MM.1S (cell line): ENCODE measurements at places on chromosomes 12 and 14.

DNA sequence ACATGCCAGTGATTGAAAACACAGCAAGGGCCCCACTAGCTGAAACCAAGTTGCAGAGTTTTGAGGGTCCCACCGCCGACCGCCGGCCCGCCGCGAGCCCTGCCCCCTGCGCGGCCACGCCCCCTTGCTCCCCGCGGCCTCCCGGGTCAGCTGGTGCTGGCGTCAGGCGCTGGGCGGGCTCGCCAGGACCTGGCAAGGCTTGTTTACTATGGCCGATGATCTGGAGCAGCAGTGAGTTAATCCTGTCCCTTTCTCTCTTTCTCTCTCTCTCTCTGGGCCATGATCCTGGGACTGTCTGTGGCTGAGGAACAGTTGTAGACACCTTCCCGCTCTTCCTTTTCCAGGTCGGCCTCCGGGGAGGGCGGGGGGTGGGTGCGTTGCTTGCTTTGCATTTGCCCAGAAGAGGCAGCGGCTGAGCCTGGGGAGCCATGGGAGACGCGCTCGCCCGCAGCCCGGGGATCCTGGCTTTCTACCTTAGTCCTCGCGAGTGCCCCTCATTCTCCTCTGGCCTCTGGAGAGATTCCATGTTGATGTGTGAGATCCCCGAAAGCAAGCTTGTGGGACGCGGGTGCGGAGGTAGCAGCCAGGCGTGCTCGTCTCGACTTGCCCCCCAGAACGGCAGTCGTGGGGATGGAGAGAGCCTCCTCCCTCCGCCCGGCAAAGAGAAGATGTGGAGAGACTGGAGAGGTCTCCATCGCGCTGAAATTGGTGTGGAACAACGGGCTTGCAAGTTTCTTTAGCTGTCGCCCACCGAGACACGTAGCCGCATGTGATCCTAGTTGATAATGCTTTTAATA, at the start of gene ABHD4:
Gene ABHD4 (plus strand): TSS at position 202 of the 797 bp plus-strand sequence. CDS start 7 bp downstream, at position 209.
- H3K27me3 ChIP-seq: no peaks in the 10 kb centered on the region
- peak within 1 kb of the TSS; percentile 92 for H3K4me3 ChIP-seq
- no peaks in the 10 kb centered on the region for H3K36me3 ChIP-seq
- peak; percentile 60 for DNase-seq
- peak within 1 kb of the TSS; percentile 94 for H3K27ac ChIP-seq

DNA sequence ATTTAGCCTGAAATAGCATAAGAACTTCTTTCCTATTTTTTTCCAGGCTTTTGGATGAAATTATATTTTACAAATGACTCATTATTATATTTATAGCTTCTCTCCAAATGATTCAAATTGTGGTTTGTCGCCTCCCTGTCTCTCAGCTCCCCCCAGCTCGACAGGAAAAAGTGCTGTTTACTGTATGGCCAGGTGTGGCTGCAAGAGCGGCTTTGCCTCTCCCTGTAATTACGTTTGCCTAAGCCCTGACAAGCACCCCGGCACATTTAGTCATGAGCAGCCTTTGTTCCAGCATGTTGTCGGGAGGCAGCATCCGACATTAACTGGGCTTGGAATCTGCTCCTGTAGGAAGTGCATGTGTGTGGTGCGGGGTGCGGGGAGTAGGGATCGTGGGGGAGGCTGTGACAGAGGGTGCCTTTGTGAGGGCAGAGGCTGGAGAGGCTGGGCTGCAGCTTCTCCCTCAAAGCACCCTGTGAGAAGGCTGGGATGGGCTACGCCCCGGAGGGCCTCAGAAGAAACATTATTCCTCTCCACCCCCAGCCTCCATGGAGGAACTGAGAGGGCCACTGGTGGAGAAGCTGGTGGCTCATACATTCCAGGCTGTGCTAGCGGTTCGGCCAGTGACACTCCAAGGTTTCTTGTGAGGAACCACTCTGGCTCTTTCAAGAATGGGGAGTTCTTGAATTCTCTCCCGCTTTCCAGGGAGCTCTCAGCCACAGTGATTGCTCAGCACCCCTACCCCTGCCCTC, 42.1 kb upstream of the CTDSP2 start:
- peaks cover 18% of the 10 kb centered on the region for H3K4me1 ChIP-seq
- H3K36me3 ChIP-seq: no peaks in the 10 kb centered on the region
- peak; percentile 74 for DNase-seq
- H3K27ac ChIP-seq: peak overlapping the region; percentile 22; the same call in 1 of the 2 replicates

DNA sequence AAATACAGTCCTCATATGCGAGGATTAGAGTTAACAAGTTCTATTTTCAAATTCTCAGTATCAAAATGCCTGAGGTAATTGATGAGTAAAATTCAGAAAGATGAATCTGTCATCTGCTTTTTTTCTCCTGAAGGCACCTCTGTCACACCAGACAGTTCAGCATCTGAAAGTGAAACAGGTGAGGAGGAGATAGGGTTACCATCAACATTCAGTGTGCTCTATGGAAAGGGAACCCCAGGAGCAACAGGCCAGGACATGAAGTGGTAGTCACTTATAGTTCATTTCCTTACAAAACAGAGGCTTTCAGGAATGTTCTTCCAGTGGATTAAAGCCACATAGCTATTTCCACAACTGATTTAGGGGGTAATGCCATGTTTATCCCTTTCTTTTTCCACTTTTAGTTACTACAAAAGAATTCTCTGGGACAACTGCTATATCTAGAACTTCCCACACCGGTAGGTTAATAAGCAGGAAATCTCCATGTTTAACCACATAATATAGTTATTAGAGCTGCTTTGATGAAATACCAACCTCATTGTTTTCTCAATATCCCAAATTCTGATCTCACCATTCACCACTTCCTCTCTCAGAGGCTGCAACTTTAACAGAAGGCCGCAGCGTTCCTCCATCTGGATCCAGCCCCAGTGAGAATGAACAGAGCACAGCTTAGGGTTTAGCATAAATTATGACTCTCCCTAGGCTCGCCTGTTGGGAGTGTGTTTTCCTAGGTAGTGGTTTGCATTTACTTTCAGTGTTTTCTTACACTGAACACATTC, 177.0 kb upstream of the CNTN1 start:
- peaks cover 26% of the 10 kb centered on the region for H3K4me1 ChIP-seq
- DNase-seq: peak; percentile 65
- H3K4me3 ChIP-seq: no peak overlapping the region
- H3K27ac ChIP-seq: peak overlapping the region; percentile 57; the same call in 1 of the 2 replicates
- no peaks in the 10 kb centered on the region for H3K27me3 ChIP-seq

GRCh38 chr12:6768990-6769389, 2.8 kb downstream of the PTMS start:
- no peak overlapping the region for H3K27ac ChIP-seq
- no peaks in the 10 kb centered on the region for H3K36me3 ChIP-seq
- H3K4me3 ChIP-seq: no peak overlapping the region
- peaks cover 10% of the 10 kb centered on the region for H3K4me1 ChIP-seq
- no peak for DNase-seq

DNA sequence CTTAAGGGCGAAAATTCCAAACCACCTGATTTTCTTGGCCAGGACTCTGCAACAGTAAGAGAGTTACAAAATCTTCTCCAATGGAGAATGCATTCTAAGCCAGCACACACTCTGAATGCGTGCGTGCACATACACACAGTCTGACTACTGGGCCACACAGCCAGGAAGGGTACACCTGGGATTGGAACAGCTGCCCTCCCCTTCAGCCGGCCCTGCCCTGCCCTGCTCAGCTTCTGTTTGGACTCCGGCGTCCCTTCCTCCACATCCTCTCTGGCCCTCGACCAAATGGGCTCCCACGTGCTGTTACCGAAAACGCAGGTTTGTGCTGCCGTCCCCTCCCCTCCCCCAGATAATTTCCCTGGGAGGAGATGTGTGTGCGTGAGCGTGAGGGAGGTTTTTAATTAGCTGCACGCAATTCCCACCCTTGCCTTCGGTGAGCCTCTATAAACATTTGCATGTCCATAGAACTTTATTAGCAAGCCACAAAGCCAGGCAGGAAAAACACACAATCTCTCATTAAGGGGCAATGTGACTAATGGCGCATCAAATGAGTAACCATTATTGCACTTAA, 43.0 kb downstream of the CCNK start:
- no peak overlapping the region for H3K27ac ChIP-seq
- H3K36me3 ChIP-seq: no peaks in the 10 kb centered on the region

- H3K4me3 ChIP-seq: no peak overlapping the region
- no peak overlapping the region for H3K27ac ChIP-seq
- no peaks in the 10 kb centered on the region for H3K4me1 ChIP-seq
- no peaks in the 10 kb centered on the region for H3K36me3 ChIP-seq
Observed at GRCh38 chr12:14892726-14893505, 7.3 kb upstream of the MGP start.

- peak overlapping the region; percentile 44 for H3K4me3 ChIP-seq
- no peak overlapping the region for H3K27ac ChIP-seq
- DNase-seq: no peak
Observed at GRCh38 chr12:26830783-26831551, 2.0 kb downstream of the ITPR2 start.

GRCh38 chr12:81991868-81992267, 232.7 kb upstream of the PPFIA2 start:
- no peaks in the 10 kb centered on the region for H3K4me1 ChIP-seq
- H3K36me3 ChIP-seq: no peaks in the 10 kb centered on the region
- peak; percentile 22 for DNase-seq
- H3K27me3 ChIP-seq: no peaks in the 10 kb centered on the region

DNA sequence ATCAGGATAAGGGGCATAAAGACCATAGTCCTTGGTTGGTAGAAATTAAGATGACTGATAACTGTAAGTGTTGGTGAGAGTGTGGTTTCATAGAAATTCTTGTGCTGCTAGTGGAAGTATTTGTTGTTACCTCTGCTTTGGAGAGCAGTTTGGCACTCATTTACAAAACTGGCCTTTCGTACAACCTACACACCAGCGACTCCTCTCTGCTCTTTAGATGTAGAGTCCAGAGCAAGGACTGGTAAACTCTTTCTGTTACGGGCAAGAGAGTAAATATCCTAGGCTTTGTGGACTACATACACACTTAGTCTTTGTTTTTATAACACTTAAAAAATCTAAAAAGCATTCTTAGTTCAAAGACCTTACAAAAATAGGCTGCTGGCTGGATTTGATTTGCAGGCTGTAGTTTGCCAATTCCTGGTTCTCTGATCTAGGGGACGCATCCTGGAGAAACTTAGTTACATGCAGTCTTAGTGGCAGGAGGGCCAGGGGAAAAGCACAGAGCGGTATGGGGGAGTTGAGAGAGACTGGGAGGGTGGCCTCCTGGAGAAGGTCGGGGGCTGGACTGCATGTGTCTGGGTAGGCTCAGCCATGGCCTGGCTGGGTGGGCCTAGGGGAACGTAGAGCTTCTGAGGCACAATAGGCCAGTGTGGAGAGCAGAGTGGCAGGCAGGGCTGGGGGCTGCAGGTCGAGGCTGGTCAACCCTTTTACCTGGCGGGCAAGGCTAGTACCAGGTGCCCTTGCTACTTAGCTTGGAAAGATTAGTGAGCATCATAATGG, 55.3 kb upstream of the AMN start:
- no peak overlapping the region for H3K27ac ChIP-seq
- peaks cover 22% of the 10 kb centered on the region; the same call in 1 of the 2 replicates for H3K4me1 ChIP-seq
- no peaks in the 10 kb centered on the region for H3K27me3 ChIP-seq
- H3K36me3 ChIP-seq: no peaks in the 10 kb centered on the region
- no peak overlapping the region for H3K4me3 ChIP-seq

DNA sequence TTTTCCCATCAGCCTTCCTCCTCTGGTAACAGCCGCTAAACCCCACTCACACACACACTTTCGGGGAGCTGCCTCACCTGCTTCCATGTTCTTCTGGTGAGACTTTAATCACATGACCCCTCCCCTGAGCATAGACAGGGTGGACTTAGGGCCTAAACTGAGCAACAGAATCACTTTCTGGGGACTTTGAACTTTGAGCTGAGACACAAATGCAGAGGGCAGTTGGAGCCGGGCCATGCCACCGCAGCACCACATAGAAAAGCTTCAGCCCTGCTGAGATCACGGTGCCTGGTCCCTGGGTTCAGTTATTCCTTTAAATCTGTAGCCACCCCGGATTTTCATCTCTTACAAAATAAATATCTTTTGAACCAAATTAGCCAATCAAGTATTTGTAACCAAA, 18.4 kb upstream of the MAP3K9 start:
- DNase-seq: no peak
- H3K36me3 ChIP-seq: no peaks in the 10 kb centered on the region
- H3K27me3 ChIP-seq: no peaks in the 10 kb centered on the region

DNA sequence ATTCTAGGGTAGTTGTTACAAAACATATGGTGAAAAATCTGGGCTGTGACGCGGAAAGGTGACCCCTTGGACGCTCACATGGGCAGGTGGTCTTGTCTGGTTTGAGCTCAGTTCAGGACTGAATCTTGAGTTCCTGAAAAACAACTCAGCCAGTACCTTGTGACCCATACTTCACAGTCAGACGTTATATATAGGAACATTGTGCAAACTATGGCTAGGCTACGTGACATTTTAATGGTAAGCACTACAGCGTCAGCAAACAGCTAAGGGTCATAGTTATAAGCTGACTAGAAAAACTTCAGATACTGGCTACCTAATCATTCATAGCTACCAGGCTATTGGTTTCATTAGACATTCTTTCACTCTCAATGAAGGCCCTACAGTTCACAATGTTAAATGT, 14.8 kb upstream of the EDDM3A start:
- H3K27ac ChIP-seq: no peak overlapping the region
- H3K4me1 ChIP-seq: no peaks in the 10 kb centered on the region
- H3K4me3 ChIP-seq: no peak overlapping the region
- no peaks in the 10 kb centered on the region for H3K27me3 ChIP-seq

DNA sequence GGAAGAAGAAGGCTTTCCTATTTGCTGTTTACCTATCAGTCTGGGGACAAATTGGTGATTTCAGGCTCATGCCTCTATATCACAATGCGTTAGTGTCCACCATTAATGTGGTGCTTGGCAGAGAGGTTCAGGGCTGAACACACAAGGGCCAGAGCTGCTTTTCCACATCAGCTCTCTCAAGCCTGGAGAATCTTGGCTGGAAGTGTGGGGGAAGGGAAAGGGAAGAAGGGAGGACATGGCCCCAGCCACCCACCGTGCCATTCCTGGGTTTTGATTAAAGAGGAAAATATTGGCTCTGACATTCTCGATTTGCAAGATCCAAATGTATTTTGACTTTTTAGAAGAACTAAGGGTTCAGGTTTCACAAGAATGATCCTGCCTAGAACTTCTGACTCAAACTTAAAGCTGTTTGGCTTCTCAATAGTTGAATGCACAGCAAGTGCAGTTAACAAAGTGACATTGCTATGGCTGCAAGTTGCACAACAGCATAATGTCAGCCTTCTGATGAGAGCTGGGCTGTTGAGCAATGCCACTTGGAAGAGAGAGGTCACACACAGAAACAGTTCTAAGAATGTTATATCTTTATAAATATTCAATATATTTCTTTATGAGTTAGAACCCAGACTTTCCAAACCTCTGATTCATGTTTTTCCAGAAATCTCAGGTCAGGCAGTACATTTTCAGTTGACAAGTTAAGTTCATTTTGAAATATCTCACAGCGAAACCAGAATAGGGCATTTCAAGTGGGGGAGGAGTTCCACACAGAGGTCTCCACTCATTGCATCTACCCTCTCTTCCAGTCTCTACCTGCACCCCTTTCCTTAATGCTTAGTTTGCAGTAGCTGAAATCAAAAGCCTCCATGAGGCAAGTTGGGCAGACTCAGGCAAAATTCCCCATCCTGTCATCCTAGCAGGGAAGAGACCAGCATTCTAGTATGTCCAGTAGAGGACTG, 25.3 kb downstream of the IGF1 start:
- H3K36me3 ChIP-seq: no peaks in the 10 kb centered on the region
- no peaks in the 10 kb centered on the region for H3K27me3 ChIP-seq
- H3K4me3 ChIP-seq: no peak overlapping the region
- DNase-seq: no peak
- no peak overlapping the region for H3K27ac ChIP-seq
- no peaks in the 10 kb centered on the region for H3K4me1 ChIP-seq

GRCh38 chr14:80536456-80536855, 325.2 kb upstream of the DIO2 start:
- H3K27me3 ChIP-seq: no peaks in the 10 kb centered on the region
- H3K4me3 ChIP-seq: no peak overlapping the region
- no peak for DNase-seq
